Hippocampal formation (tissue), 2 donors: ENCODE measurements at places on chromosomes 5 and 9.

DNA sequence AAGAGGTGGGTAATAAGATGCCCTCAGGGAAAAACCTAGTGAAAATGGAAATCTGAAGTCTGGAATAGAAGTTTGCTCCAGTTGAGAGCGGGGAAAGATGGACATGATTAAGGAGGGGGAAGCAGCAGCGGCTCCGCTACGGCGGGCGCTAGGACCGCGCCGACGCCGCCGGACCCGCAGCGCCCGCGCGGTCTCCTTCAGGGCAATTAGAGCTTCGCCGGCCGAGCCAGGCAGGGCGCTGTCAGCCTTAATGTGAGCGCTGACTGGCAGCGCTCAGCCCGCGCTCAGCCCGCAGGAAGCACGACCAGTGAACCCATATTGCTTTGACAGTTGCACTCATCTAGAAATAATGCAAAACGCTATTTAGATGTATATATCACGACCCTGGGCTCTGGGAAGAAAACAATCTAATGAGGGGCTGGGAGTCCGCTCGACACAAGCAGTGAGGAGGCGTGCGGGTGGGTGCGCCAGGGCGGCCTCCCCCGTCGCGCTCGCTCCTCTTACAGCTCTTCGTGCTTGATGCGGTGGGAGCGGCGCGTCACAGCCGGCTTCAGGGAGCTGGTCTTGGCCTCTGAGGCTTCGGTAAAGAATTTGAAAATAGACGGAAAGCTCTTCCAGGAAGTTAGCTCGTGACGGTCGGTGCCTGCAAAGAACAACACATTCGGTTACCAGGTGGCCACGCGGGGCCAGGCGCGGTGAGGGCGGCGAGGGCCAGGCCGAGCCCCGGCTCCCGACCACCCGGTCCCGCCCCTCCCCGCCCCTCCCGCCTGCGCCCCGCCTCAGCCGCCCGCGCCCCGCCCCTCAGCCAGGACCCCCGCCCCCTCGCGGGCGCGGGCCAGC is 37.7 kb downstream of the NR2F1 start:
- DNase-seq = peak; percentile 59

DNA sequence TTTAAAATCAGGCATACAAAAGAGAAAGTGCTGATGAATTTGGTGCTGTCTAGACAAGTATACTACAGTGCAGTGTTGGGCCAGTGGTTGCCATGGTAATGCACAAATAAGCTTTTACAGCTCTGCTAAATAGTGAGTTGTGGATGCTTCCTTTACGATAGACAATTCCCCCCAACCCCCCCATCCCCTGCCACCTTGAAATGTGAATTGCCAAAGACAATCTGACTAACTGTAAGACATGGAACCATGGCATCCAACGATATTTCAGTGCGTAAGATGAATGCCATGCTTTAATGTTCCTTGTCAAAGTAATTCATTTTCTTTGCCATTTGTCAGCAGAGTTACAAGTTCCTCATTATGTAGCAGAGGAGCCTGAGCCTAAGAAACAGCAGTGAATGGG is 91.5 kb upstream of the NREP start:
- no peak for DNase-seq

GRCh38 chr5:32786311-32786710 is 75.2 kb downstream of the NPR3 start:
- no peak for DNase-seq

DNA sequence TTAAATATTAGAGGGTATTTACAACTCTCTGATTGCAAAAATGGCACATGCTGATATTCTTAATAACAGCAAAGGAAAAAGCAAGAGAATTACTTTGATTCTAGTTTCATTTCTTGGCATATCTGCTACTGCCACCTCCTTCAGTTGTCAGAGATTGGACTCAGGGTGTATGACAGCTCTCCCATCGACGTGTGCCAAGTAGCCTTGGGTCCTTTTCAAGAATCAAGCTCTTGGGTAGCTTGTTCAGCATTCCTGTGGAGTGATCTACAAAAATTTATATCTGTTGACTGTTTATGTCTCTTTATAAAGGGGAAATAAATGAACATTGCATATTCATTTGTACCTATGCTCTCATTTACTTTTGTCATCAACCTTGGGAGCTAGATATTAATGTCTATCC is 315.6 kb downstream of the PRR16 start:
- no peak for DNase-seq

GRCh38 chr5:66897356-66897755 is 299.2 kb downstream of the CD180 start:
- DNase-seq = no peak

- no peak for DNase-seq
These were observed 10.4 kb downstream of the TRIM14 start for GRCh38 chr9:98108531-98109031.

DNA sequence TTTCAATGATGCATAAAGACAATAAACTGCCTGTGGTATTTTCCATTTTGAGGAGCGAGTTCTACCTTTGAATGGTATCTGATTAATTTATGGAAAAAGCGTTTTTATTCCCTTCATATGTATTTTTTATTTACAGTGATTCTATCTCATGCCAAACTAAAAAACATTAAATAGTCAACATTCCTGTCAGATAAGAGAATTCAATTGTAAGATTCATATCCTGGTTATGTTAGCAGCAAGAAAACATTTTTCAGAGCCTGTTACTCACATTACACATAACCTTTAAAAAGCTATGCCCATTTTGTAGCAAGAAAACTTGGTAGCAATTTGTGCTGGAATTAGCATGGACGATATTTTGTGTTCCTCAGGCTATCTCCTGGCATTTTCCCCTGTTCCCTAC is 55.1 kb upstream of the PRLR start:
- no peak for DNase-seq

DNA sequence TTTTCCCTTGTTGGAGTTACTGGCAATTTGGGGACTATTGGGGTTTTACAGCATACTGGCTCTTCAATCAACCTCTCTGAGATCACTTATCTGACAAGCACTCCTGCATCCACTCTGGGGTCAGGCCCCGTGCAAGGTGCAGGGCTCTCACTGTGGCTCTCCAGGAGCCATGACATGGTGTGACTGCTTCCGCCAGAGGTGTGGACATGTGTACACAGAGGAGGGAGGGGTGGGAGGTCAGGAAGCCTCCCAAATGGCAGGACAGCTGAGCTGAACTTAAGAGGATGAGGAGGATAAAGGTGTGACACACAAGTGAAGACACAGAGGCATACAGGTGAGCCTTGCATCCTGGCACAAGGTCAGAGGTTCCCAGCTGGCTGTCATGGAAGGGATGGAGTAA is 24.3 kb downstream of the SHB start:
- DNase-seq = no peak

DNA sequence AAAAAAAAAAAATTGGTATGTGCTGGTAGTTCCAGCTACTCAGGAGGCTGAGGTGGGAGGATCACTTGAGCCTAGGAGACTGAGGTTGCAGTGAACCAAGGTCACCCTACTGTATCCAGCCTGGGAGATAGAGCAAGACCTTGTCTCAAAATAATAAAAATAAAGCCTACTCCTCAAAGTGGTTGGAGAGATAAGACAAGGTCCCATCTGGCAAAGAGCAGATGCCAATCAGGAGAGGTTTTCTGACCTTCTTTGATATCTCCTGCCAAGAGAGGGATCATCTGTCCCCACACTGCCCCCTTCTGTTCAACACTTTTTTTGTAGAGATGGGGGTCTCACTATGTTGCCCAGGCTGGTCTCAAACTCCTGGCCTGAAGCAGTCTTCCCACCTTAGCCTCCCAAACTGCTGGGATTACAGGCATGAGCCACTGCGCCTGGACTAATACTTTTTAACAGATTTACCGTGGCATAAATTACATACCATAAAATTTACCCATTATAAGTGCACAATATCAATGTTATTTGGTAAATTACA is 64.7 kb downstream of the SH3PXD2B start:
- no peak for DNase-seq

DNA sequence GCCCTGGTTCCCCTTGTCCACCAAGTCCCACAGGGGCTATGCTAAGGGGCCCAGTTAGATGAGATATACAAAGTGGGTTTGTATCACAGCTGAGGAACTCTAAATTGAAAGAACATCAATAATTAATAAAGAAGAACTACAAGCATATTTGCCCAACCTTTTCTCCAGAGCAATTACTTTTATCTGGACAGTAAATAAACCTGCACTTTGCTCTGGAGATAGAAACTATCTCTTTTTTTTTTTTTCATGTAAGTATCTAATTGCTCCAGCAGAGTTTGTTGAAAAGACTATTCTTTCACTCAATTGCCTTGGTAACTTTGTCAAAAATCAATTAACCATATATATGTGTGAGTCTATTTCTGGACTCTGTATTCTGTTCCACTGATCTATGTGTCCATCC is 6.0 kb upstream of the CDKN2AIPNL start:
- no peak for DNase-seq

DNA sequence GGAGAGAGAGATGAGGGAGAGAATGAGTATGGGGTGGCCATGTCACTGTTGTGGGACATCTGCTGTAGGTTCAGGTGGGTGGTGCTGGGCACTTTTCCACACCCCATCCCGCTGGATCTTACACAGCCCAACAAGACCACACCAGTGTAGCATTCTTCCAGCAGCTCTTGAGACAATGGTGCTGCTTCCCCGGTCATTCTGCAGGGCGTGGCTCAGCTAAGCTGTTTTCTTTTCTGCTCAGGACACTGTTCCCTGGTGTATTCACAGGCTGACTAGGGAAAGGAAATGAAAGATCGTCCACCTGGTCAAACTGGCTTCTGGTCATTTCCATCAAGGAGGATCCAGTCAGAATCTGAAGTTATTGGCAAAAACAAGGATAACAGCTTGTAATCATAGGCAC is 75.6 kb downstream of the S1PR3 start:
- DNase-seq = no peak

DNA sequence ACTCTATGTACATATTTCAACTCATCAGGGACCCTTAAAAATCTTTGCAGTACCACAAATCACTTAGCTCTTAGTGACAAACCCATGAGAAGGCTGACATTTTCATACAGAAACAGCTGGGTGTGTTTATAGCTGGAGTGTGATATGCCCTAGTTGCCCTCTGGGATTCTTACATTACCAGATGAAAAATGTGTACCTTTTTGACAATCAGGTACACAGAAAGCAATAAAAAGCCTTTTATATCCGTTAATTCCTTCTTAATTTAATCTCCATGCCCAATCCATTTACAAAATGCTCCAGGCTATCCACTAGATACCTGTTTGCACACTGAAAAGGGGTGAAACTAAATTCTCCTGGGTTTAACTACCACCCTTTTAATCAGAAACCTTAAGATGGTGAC is 222.9 kb downstream of the KIAA0825 start:
- DNase-seq = no peak

- no peak for DNase-seq
These were observed 97.1 kb downstream of the ADCY2 start for GRCh38 chr5:7493081-7493480.

- peak; percentile 74 for DNase-seq
These were observed 97.0 kb downstream of the MEF2C start for GRCh38 chr5:88785746-88786565.

GRCh38 chr9:104658496-104659195 is 35.7 kb upstream of the OR13D1 start:
- DNase-seq = no peak

DNA sequence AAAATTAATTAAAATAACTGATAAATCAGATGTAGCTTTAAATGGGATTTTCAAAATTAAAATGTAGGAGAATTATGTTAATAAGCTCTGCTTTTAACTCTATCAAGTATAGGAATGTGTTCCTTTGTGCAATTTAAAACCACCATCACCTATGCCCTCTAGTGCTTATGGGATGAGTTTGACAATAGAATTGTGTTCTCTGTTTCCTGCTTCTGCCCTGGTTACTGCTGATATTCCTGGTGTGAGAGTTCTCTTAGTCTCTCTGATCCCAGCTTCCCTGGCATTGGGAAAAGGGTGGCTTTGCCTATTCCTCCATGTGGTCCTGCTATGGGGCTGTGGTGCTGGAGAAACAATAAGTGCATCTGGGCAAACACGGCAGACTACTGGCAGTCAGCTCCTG is 8.1 kb downstream of the LRRTM2 start:
- DNase-seq = no peak

DNA sequence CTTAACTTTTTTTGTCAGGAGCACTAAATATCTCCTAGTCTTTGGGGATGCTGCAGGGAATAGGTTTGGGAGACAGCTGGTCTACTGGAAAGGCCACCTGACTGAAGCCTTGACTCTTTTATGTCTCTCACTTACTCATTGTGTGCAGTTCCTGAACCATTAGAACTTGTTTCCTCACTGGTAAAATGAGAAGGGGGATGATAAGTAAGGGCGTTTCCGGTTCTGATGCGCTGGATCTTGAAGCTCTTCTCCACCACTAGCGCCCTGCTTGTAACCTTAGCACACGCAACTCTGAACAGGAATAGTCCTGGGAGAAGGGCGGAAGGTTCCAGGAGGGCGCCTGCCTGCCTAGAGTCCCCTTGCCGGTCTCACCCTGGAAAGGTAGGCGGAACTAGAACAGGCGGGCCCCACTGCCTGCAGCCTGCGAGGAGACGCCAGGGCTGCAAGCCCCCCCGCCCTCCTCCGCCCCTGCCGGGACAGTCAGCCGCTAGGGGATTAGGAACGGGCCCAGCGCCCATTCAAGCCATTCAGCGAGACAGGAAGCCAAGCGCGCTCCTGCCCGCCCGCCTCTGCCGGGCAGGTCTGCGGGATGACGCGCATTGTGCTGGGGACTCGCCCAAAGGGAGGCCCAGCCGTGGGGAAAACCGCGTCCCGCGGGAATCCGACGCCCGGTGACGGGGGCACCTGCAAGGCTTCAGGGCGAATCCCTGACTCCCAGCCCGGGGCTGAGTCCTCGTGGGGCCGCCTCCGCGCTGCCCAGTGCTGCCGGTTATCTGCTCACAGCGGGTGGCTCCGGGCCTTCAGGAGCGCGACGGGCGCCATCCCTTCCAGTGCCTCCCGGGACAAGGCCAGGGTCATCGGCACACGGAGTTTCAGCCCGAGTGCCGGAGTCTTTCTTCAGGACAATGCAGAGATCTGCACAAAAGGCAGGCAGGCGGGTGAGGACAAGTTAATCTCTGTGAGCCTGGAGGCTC is 44.0 kb upstream of the XPA start:
- no peak for DNase-seq

DNA sequence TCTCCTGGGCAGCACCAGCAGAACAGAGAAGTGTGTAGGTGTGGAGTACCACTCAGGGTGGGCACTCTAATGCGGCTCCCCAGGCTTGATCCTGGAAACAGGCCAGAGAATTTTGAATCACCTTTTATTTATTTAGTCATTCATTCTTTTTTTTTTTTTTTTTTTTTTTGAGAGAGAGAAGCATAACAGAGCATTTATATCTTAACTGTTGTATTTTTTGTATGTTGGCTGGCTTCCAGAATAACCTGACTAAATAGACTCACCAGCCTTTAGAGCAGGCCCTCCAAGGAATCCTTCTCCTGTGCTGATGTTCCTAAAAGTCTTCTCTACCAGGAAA is 153.4 kb downstream of the PIK3R1 start:
- DNase-seq = no peak

- DNase-seq = no peak
These were observed 1.2 kb downstream of the TENT4A start for GRCh38 chr5:6714226-6715041.

GRCh38 chr5:167614294-167615021 is 677.0 kb upstream of the WWC1 start:
- no peak for DNase-seq
